ENCODE measurements at places on chromosomes 5 and 9. TPM values are rescaled to one million over a fixed set of nuclear protein-coding genes. Genes with fewer than 3 reads are reported as not detected.
A peak's percentile ranks its signal among the peaks of the same experiment; 100 is the strongest.

SUSD3 gene
- not detected for total RNA-seq

DNA sequence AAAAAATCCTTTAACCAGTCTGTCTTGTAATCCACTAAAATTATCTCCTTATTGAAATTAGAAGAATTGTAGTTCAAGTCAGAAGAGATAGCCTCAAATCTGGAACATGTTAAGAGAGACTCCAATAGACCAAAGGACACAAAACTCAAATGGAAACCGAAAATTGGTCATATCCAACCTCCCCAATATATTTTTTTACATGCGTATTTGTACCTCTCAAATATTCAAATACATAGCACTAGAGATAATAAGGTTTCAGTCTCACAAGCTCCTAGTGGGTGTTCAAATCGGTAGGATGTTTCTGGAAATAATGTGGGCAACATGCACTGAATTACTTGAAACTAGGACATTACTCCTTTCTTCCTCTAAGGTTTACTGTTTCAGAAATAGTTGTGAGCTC lies 33.5 kb downstream of the EPB41L4A start:
- no peaks in the 10 kb centered on the region for H3K27me3 ChIP-seq
- H3K36me3 ChIP-seq: no peaks in the 10 kb centered on the region
- H3K4me1 ChIP-seq: peaks cover 7% of the 10 kb centered on the region

ANGPTL2 gene
- 24.9 TPM for total RNA-seq

RGP1 gene
- 11.3 TPM for total RNA-seq

DNA sequence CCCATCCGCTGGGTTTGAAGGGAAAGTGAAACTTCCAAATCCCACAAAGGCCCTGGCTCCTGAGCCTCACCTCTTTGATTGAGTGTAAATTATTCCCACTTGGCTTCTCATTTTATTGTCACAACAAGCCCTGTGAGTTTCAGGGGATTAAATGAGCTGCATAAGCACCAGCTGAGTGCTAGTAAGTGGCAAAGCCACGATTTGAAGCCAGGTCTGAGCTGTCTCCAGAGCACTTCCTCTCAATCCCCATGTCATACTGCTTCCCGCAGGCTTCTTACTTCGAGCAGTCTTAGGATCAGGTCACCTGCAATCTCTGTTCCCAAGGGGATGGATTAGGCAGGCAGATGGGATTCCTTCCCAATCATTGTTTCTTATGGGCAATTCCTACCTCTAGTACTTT lies 18.0 kb downstream of the RPS14 start:
- DNase-seq: no peak
- H3K36me3 ChIP-seq: no peaks in the 10 kb centered on the region
- H3K4me3 ChIP-seq: no peak overlapping the region

KIF20A gene
- total RNA-seq: 8.4 TPM

GRCh38 chr5:56816546-56817081 lies 1.3 kb downstream of the MAP3K1 start:
- H3K36me3 ChIP-seq: no peaks in the 10 kb centered on the region
- peak overlapping the region; percentile 93 for H3K4me3 ChIP-seq
- peaks cover 50% of the 10 kb centered on the region for H3K4me1 ChIP-seq
- peak; percentile 60 for DNase-seq
- H3K27me3 ChIP-seq: no peaks in the 10 kb centered on the region

GRCh38 chr5:73367650-73368049 lies 80.9 kb downstream of the FOXD1 start:
- H3K4me3 ChIP-seq: no peak overlapping the region
- no peak overlapping the region for H3K27ac ChIP-seq
- no peaks in the 10 kb centered on the region for H3K36me3 ChIP-seq
- no peak for DNase-seq
- peaks cover 7% of the 10 kb centered on the region for H3K4me1 ChIP-seq

DNA sequence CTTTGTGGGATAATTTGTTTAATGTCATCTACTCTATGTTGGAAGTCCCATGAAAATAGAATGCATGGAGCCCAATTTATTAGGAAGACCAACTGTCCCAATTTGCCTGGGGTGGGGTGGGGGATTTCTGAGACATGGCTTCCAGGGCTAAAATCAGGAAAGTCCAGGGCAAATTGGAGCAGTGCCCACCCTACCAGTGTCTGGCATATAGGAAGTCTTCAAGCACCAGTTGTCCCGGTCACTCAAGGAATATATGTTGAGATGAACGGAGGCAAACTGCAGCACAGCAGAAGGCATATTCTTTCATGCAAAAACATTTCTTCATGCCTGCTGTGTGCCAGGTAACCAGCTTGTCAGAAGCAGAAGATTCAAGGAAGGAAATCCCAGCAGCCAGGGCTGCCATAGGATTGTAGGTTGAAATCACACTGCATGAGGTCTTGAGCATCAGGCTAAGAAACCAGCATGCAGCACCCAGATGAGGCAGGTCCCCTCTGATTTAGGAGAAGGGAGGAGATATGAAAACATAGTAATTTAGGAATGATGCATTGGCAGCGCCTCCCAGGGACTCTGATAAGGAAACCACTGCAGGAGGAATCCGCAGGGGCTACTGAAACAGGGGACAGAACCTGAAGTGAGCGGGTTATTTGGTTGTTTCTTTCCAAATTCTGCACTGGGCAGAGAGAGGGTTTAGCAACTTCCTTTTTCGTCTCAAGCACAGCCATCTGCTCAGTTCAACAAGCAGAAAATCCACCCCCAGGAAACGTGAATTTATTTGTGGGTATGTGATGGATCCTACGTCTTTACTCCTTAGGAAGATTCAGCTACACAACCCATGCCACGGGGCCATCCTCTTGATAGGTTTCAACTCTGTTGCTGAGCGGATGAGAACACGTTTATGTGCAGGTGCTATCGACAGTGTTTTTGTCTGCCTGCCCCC lies 112.6 kb upstream of the CPEB4 start:
- H3K4me3 ChIP-seq: no peak overlapping the region
- no peaks in the 10 kb centered on the region for H3K36me3 ChIP-seq
- no peak overlapping the region for H3K27ac ChIP-seq
- H3K27me3 ChIP-seq: no peaks in the 10 kb centered on the region
- no peak for DNase-seq

GRCh38 chr5:145245354-145245753 lies 589.8 kb downstream of the PRELID2 start:
- H3K4me1 ChIP-seq: no peaks in the 10 kb centered on the region
- H3K36me3 ChIP-seq: no peaks in the 10 kb centered on the region
- DNase-seq: no peak
- H3K27me3 ChIP-seq: no peaks in the 10 kb centered on the region
- no peak overlapping the region for H3K27ac ChIP-seq

DNA sequence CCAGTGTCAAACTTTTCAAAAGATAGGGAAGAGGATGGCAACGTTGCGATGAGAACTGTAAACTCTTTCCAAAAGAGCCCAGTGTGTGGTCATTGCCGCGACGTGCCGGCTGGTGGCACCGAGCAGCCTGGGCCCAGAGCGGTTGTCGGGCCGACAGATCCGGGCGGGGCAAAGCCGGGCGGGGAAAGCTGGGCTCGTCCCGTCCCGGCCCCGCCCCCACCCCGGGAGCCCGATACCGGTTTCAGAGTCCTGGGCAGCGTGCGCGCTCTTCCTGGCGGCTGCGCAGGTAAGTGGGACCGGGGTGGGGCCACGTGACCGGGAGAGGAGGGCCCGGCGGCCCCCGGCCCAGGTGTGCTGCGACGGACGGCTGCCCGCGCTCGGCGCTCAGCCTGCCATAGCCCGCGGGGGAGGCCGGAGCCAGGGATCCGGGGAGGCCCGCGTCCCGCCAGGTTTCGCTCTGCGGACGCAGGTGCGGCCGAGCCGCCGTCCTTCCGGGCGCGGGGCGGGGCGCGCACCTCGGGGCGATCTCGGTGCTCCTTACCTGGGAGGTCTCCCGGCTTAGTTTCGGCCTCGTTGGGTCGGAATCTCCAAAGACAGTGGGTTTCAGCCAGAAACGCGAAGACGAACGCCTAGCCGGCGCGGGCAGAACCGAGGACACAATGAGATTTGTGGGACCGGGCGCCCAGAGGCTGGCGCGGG lies at the start of gene MARVELD2:
TSS of gene MARVELD2 (plus strand) at position 232 of the 699 bp plus-strand sequence. CDS start 4,270 bp downstream, outside the sequence.
- H3K4me3 ChIP-seq: peak within 1 kb of the TSS; percentile 63
- peaks cover 55% of the 10 kb centered on the region for H3K36me3 ChIP-seq
- H3K4me1 ChIP-seq: no peaks in the 10 kb centered on the region
- H3K27me3 ChIP-seq: no peaks in the 10 kb centered on the region
- H3K27ac ChIP-seq: peak within 1 kb of the TSS; percentile 85
- peak; percentile 96 for DNase-seq

C9orf153 gene
- total RNA-seq: 0.92 TPM

GRCh38 chr5:172640822-172641358 lies at the start of gene NEURL1B:
TSS of gene NEURL1B (plus strand) at chr5:172641263. CDS start at chr5:172641407, 144 bp downstream.
- peak within 1 kb of the TSS; percentile 89 for H3K27ac ChIP-seq
- peak within 1 kb of the TSS; percentile 86 for H3K4me3 ChIP-seq
- H3K27me3 ChIP-seq: no peaks in the 10 kb centered on the region
- DNase-seq: peak; percentile 94
- H3K4me1 ChIP-seq: peaks cover 7% of the 10 kb centered on the region
- H3K36me3 ChIP-seq: no peaks in the 10 kb centered on the region

- H3K4me1 ChIP-seq: no peaks in the 10 kb centered on the region
- no peak overlapping the region for H3K4me3 ChIP-seq
- no peaks in the 10 kb centered on the region for H3K36me3 ChIP-seq
- no peak overlapping the region for H3K27ac ChIP-seq
- no peak for DNase-seq
- H3K27me3 ChIP-seq: no peaks in the 10 kb centered on the region
Measured at GRCh38 chr5:81334304-81335061, 33.1 kb downstream of the ZCCHC9 start.

- H3K27ac ChIP-seq: no peak overlapping the region
- H3K4me1 ChIP-seq: no peaks in the 10 kb centered on the region
- no peak for DNase-seq
- H3K27me3 ChIP-seq: no peaks in the 10 kb centered on the region
Measured at GRCh38 chr9:38445154-38446043, 21.1 kb upstream of the IGFBPL1 start.

TOR4A gene
- total RNA-seq: 180 TPM

MARCOL gene
- not detected for total RNA-seq

DOK3 gene
- total RNA-seq: 31.2 TPM

GRCh38 chr5:177432839-177433657 lies 6.6 kb downstream of the GRK6 start:
- no peak overlapping the region for H3K4me3 ChIP-seq
- no peak overlapping the region for H3K27ac ChIP-seq
- no peak for DNase-seq
- H3K27me3 ChIP-seq: no peaks in the 10 kb centered on the region
- peaks cover 83% of the 10 kb centered on the region for H3K36me3 ChIP-seq

DNA sequence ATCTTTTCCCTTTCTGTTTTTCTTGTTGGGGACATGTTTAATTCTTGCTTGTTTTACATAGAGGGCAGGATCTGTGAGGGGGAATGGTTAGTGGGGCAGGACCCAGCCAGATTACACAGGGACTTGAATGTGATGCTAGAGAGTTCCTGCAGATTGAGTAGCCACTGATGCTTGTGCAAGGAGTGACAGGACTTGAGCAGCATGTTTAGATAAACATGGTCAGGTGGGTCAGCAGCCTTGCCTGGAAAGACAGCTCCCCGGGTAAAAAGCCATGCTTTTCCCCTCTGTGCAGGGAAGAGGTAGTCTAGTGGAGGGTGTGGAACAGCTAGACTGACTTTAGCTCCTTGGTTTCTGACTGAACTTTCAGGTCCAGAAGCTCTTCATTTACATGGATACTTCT lies 261.2 kb downstream of the AOPEP start:
- no peaks in the 10 kb centered on the region for H3K4me1 ChIP-seq
- DNase-seq: no peak
- no peak overlapping the region for H3K4me3 ChIP-seq

PCDHA10 gene
- under 0.01 TPM for total RNA-seq

- H3K27me3 ChIP-seq: no peaks in the 10 kb centered on the region
- H3K4me3 ChIP-seq: no peak overlapping the region
- DNase-seq: peak; percentile 34
- H3K36me3 ChIP-seq: no peaks in the 10 kb centered on the region
- no peaks in the 10 kb centered on the region for H3K4me1 ChIP-seq
- H3K27ac ChIP-seq: no peak overlapping the region
Measured at GRCh38 chr9:118059484-118060278, 355.5 kb downstream of the TLR4 start.

DNA sequence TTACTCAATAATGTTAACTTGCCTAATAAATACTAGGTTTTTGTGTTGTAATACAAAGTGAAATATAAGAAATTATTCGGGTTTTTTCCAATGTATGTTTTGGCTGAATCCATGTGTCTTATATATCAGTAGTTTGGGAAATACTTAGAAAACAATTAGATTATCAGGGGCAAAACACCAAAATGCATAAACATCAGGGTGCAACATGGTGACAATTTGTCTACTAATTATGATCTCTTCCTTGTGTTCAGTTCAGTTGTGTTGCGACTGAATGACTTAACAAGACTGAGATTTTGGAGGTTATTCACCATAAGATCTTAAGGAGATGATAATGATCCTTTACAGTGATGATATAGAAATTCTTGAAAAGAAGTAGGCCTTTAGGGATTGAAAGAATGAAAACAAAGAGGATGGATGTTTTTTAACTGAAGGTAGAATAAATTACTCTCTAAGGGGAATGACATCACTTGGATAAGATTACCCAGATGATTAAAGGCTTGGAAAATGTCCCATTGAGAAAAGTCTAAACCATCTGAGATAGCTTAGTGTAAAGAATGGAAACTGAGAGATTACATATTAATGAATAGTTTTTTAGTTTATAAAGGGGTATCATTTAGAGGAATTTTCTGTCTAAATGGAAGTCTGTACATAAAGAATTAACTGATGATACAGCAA lies 415.8 kb downstream of the SPATA31D1 start:
- no peak overlapping the region for H3K4me3 ChIP-seq
- no peaks in the 10 kb centered on the region for H3K36me3 ChIP-seq
- no peak overlapping the region for H3K27ac ChIP-seq
- DNase-seq: peak; percentile 57
- no peaks in the 10 kb centered on the region for H3K27me3 ChIP-seq
- peaks cover 8% of the 10 kb centered on the region for H3K4me1 ChIP-seq

- no peak for DNase-seq
- H3K27me3 ChIP-seq: no peaks in the 10 kb centered on the region
- no peak overlapping the region for H3K27ac ChIP-seq
- H3K4me1 ChIP-seq: no peaks in the 10 kb centered on the region
- no peak overlapping the region for H3K4me3 ChIP-seq
Measured at GRCh38 chr9:75382126-75382525, 293.8 kb downstream of the OSTF1 start.

HAPLN1 gene
- total RNA-seq: 15.2 TPM

DNA sequence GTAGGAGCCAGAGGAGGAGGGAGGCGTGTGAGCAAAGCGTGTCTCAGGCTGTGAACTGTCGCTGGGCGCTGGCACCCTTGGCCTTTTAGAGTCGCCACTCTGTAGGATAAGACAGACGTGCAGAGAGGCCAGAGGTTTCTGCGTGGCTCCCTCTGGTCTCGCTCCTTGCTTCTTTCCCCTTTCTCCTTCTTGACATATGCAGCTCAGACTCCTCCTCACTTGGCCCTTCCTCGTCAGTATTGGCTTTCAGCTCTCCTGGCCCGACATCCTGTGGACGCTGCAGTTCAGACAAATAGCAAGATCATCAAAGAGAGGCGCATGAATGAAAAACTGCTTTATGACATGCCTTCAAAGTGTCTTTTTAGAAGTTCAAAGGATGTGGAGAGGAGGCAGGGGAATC lies 116.8 kb upstream of the SPRY4 start:
- H3K4me3 ChIP-seq: no peak overlapping the region
- peak; percentile 74 for DNase-seq
- peaks cover 24% of the 10 kb centered on the region for H3K4me1 ChIP-seq
- H3K27ac ChIP-seq: no peak overlapping the region
